CD4-positive, alpha-beta memory T cell (primary cell): ENCODE measurements at places on chromosomes 2 and 18. TPM values are rescaled to one million over a fixed set of nuclear protein-coding genes. Genes with fewer than 3 reads are reported as not detected.

- no peak for DNase-seq
Observed at GRCh38 chr2:95231723-95232122, 24.4 kb downstream of the ZNF892 start.

DNA sequence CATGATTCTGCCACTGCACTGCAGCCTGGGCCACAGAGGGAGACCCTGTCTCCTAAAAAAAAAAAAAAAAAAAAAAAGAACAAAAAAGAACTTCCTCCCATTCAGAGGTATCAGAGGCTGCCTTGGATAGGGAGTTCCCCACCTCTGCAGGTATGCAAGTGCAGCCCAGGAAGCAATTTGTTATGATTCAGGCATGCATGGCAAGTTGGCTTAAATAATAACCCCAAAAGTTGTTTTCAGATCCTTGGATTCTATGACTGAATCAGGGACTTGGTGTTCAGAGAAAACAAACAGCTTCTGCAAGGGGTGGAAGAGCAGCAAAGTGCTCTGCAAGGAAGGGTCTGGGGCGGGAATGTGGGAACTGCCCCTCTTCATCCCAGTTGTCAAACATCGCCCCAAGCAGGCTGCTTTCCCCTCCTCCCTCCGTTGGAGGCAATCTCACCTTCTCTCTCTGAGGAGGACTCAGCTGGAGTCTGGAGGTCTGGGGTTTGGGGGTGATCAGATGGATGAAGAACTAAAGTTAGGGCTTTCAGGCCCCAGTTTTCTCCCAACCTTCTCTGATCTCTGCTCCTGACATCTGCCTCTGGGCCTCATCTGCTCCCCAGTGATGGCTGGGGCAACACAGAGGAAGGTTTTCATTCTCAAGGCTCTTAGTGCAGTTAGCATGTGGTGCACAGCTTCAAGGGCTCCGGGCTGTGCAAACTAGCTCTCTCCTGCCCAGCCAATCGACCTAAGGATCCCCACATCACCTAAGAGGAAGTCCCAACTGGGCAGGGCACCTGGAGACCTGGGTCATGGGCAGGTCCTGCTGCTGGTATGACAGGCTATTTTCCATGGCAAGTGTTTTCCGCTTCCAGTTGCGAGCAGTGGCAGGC, 3.5 kb upstream of the GDF7 start:
- DNase-seq = no peak

Gene OSBPL1A
- total RNA-seq = 3.5 TPM

GRCh38 chr2:233857511-233858141, 3.3 kb upstream of the HJURP start:
- DNase-seq = peak; percentile 38

DNA sequence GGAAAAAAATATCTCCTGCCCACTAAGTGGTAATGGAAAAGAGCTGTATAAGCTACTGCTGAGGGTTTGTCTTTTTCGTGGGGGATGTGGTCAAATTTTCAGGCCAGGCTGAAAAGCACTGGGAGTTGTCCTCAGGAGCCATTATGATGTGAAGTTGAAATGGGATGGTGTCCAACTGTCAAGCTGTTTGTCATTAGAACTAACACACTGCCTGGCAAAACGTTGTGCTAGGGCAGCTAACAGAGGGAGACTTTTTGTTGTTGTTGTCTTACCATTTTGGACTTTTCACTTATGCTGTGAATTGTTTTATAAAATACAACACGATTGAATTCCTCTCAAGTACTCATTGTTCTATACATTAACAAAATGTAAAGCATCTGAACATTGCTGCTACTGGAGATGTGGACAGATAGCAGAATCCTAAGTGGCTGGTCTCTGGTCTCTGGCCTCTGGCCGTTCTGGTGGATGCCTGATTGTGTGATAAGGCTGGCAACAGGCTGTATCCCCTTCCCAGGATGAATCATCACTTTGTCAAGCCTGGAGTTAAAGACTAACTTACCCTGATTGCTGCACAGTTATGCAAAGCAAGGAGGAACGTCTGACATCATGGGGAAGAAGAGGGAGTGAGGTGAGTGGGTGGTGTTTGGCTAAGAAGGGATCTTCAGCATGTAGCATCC, 2.3 kb downstream of the MYO1B start:
- no peak for DNase-seq

DNA sequence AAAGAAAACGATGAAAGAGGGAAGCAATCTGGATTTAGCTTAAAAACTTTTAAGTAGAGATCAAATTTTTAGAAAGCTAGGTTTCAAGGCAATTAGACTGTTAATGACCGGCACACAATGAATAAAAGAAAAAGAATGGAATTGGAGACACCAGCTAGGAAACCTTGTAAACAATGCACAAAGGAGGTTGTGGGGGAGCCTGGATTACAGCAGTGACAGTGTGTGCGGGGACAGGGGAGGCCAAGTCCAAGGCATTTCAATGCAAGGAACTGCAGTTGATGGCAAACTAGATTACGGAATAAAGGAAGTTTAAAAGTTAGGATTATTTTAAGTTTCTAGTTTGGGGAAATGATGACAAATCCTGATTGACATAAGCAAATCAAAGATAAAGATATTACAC, 74.5 kb downstream of the DTNB start:
- DNase-seq = no peak
